ENCODE measurements at places on chromosomes 2 and 18. TPM values are rescaled to one million over a fixed set of nuclear protein-coding genes. Genes with fewer than 3 reads are reported as not detected.

RAB6C gene
- total RNA-seq: 0.10 TPM

SERPINB5 gene
- not detected for total RNA-seq

SPOPL gene
- 56.1 TPM for total RNA-seq

CLEC4F gene
- 0.21 TPM for total RNA-seq

PSTPIP2 gene
- 27.9 TPM for total RNA-seq

DES gene
- total RNA-seq: 1.3 TPM

GRHL1 gene
- 3.9 TPM for total RNA-seq

VWA3B gene
- total RNA-seq: not detected

SCYGR4 gene
- not detected for total RNA-seq

PTPN18 gene
- total RNA-seq: 68.2 TPM

RNF125 gene
- total RNA-seq: 57.0 TPM

MEP1B gene
- not detected for total RNA-seq

GNLY gene
- 181 TPM for total RNA-seq

TMEM200C gene
- under 0.01 TPM for total RNA-seq

CRYGC gene
- not detected for total RNA-seq

MYOM1 gene
- 0.94 TPM for total RNA-seq

RGPD3 gene
- 1.5 TPM for total RNA-seq

SERPINB10 gene
- total RNA-seq: 5.7 TPM

KCNJ3 gene
- not detected for total RNA-seq

TGFA gene
- 0.63 TPM for total RNA-seq

SETBP1 gene
- total RNA-seq: 5.0 TPM

IL1F10 gene
- total RNA-seq: not detected

ZFP36L2 gene
- 144 TPM for total RNA-seq

HEATR5B gene
- 32.5 TPM for total RNA-seq
